IPS-NIHi11 (cell line): ENCODE measurements at places on chromosomes 1 and 21.

GRCh38 chr1:210239349-210240111 lies 6.9 kb downstream of the SERTAD4 start:
- no peak for DNase-seq

DNA sequence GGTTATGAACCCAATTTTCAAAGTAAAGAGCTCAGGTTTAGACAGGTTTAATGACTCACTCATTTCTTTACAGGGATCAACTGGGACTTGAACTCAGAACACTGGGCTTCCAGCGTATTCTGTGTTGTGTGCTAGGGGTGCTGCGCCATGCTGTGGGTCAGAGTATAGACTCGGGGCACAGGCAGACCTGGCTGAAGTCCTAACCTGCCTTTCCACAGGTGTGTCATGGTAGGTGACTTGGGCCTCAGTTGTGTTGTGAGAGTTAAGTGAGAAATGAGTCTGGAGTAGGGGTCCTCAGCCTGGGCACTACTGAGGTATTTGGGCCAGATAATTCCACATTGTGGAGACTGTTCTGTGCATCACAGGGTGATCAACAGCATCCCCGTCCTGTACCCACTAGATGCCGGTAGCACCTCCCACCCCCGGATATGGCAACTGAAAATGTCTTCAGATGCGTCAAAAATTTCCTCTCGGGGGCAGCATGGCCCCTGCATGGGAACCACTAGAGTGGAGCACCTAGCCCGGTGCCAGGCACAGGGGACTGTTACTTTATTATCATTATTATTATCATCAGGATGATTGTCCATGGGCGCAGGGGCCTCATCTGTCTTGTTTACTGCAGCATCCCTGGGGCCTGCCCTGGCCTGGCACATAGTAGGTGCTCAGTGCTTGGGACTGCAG lies 575.5 kb downstream of the PTPRU start:
- no peak for DNase-seq

DNA sequence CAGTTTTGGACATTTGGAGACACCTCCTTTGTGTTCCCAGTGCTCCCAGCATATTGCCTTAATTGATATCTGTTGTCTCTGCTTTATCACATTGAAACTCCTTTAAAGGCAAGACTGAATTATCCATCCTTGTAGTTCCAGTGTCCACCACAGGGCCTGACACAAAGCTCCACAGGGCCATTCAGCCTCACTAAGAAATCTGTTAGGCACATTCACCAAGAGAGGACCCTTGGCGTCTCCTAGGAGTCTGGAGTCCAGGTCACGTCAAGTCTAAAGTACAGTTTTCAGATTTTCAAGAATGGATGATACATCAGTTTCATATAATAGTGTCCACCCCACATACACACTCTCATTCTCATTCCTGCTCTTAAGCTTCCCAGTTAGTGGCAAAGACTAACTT lies 4.8 kb downstream of the ACP6 start:
- DNase-seq = peak; percentile 22

DNA sequence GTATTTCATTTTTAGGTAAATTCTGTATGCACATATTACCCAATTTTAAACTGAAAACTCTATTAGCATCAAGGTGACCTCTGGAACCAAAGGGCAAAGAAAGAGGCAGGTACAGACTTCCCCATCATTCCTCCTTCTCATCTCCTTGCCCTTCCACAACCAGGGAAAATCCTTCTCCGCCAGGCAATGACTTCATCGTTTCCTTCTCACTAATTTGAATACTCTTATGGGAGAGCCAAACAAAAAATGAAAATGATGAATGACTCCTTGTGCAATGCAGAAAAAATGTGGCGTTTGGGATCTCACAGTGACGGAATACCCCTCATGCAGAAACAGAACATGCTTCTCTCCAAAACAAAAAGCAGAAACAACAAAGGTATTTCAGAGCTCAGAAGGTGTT lies 83.7 kb downstream of the HLCS start:
- DNase-seq = no peak

GRCh38 chr21:42636520-42637266 lies 16.7 kb upstream of the PDE9A start:
- no peak for DNase-seq

GRCh38 chr1:192512426-192513162 lies 63.0 kb upstream of the RGS1 start:
- no peak for DNase-seq

- DNase-seq = no peak
These were observed 12.8 kb downstream of the ZNF678 start for GRCh38 chr1:227576189-227576588.

DNA sequence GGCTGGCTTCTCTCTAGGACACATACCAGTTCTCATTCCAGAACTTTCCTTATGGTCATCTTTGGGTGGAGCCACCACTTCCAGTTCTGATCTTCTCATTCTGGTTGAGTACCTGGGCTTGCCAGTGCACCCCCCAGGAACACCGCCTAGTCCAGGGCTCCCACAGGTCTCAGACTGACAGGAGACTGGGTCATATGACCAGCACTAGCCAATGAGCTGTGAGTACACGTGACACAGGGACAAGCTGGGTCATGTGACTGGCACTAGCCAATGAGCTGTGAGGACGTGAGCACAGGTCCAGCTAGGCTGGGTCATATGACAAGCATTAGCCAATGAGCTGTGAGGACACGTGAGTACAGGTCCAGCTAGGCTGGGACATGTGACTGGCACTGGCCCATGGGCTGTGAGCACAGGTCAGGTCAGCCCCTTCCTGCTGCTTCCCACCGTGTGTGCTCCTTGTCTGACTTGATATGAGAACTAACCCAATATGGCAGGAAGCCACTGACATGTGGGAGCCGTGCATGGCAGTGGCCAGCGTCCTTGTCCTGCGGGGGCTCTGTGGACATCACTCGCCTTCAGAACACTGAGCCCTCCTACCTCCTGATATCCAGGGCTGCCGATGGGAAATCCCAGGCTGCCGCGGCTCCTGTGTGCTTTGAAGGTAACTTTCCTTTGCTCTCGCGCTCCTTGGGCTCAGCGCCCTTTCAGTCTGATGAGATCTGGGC lies 22.7 kb downstream of the KRTAP10-1 start:
- peak; percentile 86 for DNase-seq

DNA sequence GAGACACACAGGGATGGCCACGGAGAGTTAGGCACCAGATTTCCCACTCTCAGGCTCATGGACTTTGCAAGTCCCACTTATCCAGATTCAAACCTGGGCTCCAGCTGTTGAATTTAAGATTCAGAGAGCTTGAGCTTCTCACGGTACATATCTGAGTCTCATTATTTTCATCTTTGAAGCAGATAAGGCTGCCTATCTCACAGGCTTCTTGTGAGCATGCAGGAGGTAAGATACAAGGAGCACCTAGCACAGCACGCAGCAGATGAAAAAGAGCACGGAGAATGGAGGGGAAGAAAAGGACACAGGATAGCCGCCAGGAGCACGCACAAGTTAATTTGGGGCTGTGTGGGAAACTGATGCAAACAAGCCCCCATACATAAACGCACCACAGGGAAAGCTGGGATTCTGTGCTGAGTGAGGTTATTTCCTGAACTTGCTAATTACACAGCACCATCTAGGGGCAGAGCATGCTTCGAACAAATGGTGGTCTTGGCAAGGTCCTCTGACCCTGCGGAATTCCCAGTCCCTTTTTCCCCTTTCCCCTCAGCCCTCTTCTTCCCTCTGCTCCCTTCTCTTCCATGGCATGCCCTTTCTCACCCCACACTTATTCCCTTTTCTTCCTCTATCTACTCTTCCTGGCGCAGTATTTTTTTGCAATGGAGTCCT lies 134.7 kb upstream of the VANGL1 start:
- DNase-seq = peak; percentile 58

GRCh38 chr1:176754676-176755075 lies 291.7 kb downstream of the PAPPA2 start:
- DNase-seq = no peak
